Dermis lymphatic vessel endothelial cell (primary cell): ENCODE measurements at places on chromosomes 2 and 18. TPM values are rescaled to one million over a fixed set of nuclear protein-coding genes. Genes with fewer than 3 reads are reported as not detected.

Gene STEAP3
- total RNA-seq: 6.6 and 9.0 TPM in 2 replicates

Gene STAT4
- total RNA-seq: 0.22 and 0.26 TPM in 2 replicates

Gene ZNF532
- 44.4 and 55.6 TPM in 2 replicates for total RNA-seq

Gene LRRC30
- not detected in 2 replicates for total RNA-seq

Gene DSEL
- 12.2 and 14.8 TPM in 2 replicates for total RNA-seq

Gene NT5C1B
- total RNA-seq: not detected in 2 replicates

Gene DPP10
- total RNA-seq: under 0.01 and 0.33 TPM in 2 replicates

Gene COL4A3
- 0.11 TPM in 1 of 2 replicates, not detected in the other for total RNA-seq

Gene CPO
- not detected in 2 replicates for total RNA-seq

Gene HOXD13
- under 0.01 TPM in 1 of 2 replicates, not detected in the other for total RNA-seq

Gene EPG5
- 9.4 and 14.8 TPM in 2 replicates for total RNA-seq

Gene GALNT14
- total RNA-seq: 0.11 TPM in 1 of 2 replicates, not detected in the other

Gene FAHD2A
- total RNA-seq: 24.7 and 27.9 TPM in 2 replicates

Gene ERBB4
- total RNA-seq: under 0.01 TPM in 2 replicates

Gene MOGAT1
- not detected in 2 replicates for total RNA-seq

Gene GGCX
- total RNA-seq: 30.2 and 33.7 TPM in 2 replicates

Gene TTC27
- total RNA-seq: 12.0 and 25.4 TPM in 2 replicates

Gene ANKRD23
- total RNA-seq: 0.43 and 2.0 TPM in 2 replicates

Gene MPP4
- total RNA-seq: 0.22 TPM in 1 of 2 replicates, not detected in the other

Gene MAP2
- 3.8 and 7.3 TPM in 2 replicates for total RNA-seq

Gene CPS1
- total RNA-seq: 0.22 and 1.1 TPM in 2 replicates

Gene DSG4
- not detected in 2 replicates for total RNA-seq

Gene NAT8
- total RNA-seq: not detected in 2 replicates

Gene SANBR
- total RNA-seq: 13.0 and 14.0 TPM in 2 replicates

Gene LDAH
- total RNA-seq: 15.5 and 22.2 TPM in 2 replicates

Gene SCN3A
- 0.69 and 14.8 TPM in 2 replicates for total RNA-seq

Gene FAM237A
- not detected in 2 replicates for total RNA-seq

Gene ATP5F1A
- total RNA-seq: 697 and 829 TPM in 2 replicates

Gene DOCK10
- 2.4 and 6.4 TPM in 2 replicates for total RNA-seq

Gene RASGRP3
- total RNA-seq: 234 and 289 TPM in 2 replicates

Gene COL6A3
- total RNA-seq: 9.6 and 35.2 TPM in 2 replicates

Gene EIF5B
- 15.6 and 23.8 TPM in 2 replicates for total RNA-seq

Gene ASNSD1
- 48.9 and 63.1 TPM in 2 replicates for total RNA-seq

Gene SLC8A1
- total RNA-seq: 0.69 and 1.5 TPM in 2 replicates

Gene GNAL
- 0.26 and 0.33 TPM in 2 replicates for total RNA-seq

Gene LOXHD1
- total RNA-seq: 0.11 and 0.26 TPM in 2 replicates

Gene MYL12A
- 1,097 and 1,572 TPM in 2 replicates for total RNA-seq

Gene NGEF
- under 0.01 and 0.22 TPM in 2 replicates for total RNA-seq

Gene TBR1
- under 0.01 and 0.09 TPM in 2 replicates for total RNA-seq

Gene DNAH6
- total RNA-seq: under 0.01 and 0.09 TPM in 2 replicates
